ENCODE measurements at places on chromosomes 16 and 17. TPM values are rescaled to one million over a fixed set of nuclear protein-coding genes. Genes with fewer than 3 reads are reported as not detected.

Gene RNF43
- 0.41 TPM for total RNA-seq

Gene HEATR9
- total RNA-seq = not detected

GRCh38 chr16:12995721-12996372 lies 94.4 kb downstream of the SHISA9 start:
- DNase-seq = no peak

DNA sequence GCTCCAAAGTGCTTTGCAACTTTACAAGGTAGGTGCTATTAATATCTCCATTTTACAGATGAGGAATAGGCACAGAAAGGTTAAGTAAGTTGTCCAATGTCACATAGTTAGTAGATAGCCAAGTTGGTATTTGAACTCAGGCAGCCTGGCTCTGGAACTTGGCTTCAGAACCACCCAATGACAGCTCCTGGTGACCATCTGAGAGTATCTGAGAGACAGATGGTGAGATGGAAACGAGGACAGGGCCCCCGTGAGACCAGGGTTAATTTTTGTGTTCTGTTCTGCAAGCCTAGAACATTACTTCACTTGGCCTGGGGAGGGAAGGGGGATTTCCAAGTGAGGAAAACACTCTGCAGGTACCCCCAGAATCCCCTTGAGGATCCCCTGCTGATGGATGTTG lies 9.8 kb upstream of the TMEM132E start:
- DNase-seq = no peak

GRCh38 chr16:89562939-89563338 lies 2.5 kb downstream of the RPL13 start:
- no peak for DNase-seq

DNA sequence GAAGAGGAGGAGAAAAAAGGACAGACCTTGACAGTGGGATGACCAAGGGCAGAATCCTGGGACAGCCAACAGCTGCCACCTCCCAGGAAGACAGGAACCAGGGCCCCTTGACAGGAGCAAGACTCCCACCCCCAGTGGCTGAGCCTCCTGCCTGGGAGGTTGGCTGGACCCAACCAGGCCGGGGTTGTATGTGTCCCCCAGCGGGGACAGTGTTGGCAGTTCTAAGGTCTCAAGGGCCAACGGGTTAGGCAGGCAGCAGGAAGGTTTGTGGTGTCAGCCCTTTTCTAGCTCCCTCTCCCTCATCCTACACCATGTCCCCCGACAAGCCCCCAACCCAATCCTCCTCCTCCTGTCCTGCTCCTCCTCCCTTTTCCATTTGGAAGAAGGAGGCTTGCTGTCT lies 126.2 kb downstream of the MRM1 start:
- DNase-seq = no peak

Gene GPR139
- 2.4 TPM for total RNA-seq

Gene IKZF3
- 0.41 TPM for total RNA-seq

DNA sequence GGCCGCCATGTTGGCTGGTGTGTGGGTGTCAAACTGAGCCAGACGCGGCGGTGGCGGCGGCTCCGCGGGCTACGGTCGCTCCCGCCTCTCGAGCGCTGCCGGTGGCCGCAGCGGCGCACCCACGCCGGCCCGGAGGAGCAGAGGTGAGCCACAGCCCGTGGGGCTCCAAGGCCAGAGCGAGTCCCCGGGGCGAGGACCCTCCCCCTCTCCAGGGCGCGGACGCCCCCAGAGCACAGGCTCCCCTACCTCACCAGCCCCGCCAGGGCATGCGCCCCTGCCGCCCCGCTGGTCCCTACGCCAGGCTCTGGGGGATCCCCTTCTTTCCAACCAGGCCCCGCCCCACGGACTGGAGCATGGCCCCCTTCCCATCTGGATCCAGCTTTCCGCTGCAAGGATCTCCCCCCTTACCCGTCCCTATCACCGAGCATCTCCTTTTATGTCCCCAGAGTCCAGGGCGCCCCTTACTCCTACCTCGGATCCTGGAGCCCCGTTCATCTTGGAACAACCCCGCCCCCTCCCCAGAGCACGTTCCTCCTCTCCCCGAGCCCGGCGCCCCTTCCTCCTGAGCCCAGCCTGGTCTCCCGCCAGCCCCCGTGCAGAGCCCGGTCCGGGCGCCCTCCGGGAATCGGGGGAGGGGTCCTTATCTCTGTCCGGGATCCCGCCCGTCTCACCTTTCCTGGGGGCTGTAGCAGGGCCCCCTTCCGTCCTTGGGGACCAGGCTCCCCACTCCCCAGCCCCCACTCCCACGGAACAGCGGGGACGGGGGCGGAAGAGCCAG lies 412 bp downstream of the EPN2 start:
- DNase-seq = no peak

DNA sequence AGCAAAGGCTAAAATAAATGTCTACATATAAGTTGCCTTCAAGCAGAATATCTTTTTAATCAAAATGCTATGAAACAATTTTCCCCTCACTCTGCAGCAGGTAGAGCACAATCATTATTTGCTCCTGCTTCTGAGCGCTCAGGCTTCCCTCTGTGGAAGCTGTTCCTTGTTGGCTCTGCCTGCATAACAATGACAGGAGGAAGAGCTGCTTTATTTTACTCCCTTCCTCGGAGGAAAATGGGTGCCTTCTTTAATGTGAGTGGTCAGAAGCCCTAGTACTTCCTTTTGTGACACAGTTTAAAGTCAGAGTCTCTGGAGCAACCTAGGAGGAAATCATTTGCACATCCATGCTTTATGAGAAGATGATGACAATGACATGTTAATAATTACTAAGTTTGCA lies 492.1 kb downstream of the CDH8 start:
- DNase-seq = no peak

Gene MT3
- 7.3 TPM for total RNA-seq

DNA sequence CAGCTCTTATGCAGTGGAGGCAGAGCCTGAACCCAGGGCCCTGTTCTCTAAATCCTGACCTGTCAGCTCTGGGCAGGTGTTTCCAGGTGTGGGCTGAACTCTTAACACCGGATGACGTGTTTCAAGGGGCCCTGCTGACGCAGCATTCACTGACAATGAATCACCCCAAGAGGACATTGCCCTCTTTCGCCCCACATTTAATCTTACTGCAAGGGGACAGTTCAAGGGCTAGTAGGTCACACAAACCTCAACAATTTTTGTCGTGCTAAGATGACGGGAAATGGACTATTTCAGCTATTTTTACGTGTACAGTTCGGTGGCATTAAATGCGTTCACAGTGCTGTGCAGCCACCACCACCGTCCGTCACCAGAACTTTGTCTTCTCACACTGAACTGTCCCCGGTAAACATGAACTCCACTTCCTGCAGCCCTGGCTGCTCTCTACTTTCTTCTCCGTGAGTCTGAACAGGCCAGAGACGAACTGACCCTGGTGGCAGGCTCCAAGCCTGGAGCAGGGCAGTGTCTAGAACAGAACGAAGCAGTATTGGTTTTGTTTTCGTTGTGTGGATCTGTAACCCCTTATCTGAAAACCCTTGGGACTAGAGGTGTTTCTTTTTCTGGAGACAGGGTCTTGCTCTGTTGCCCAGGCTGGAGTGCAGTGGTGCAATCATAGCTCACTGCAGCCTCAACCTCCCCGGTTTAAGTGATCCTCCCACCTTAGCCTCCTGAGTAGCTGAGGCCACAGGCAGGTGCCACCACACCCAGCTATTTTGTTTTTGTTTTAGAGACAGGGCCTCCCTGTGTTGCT lies 88.4 kb upstream of the CIBAR2 start:
- DNase-seq = no peak

- no peak for DNase-seq
These were observed 1672.0 kb downstream of the TP53TG3F start for GRCh38 chr16:35131429-35131828.

Gene MARVELD3
- total RNA-seq = not detected

Gene C17orf50
- total RNA-seq = 0.41 TPM

Gene CCL17
- total RNA-seq = not detected

DNA sequence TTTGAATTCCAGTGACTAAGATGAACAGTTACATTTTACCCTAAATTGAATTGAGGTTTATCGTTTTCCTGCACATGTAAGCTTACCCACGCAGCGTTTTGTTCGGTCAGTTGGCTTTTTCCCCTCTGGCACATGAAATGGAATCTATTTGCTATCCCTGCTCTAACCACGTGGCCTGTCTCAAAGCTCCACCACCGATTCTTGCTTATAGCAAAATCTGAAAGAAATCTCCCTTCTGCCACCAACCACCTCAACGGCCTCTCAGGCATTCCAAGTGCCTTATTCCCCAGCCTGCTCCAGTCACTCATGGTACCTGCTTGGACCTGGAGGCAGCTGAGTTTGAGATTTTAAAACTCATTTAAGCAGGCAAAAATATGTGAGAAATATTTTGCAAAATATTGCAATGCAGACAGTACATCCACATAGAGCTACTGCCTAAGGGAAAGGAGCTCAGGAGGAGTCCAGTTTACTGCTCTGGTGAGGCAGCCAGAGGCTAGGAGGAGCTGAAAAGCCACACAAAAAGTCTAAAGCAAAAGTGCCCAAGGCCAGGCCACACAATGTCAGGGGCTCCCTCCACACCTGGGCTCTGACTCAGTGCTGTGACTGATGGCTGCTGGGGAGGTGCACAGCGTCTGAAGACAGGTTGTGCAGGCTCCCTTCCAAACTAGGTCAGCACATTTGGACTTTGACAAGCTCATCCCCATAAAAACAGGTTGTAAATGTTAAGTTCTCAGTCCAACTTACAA lies 26.4 kb downstream of the ARHGAP17 start:
- DNase-seq = no peak

Gene TP53TG3B
- total RNA-seq = not detected

GRCh38 chr16:83808573-83809014 lies 816 bp downstream of the HSBP1 start:
- DNase-seq = no peak

Gene CLEC18B
- total RNA-seq = 0.82 TPM

Gene PIGW
- total RNA-seq = 3.3 TPM

DNA sequence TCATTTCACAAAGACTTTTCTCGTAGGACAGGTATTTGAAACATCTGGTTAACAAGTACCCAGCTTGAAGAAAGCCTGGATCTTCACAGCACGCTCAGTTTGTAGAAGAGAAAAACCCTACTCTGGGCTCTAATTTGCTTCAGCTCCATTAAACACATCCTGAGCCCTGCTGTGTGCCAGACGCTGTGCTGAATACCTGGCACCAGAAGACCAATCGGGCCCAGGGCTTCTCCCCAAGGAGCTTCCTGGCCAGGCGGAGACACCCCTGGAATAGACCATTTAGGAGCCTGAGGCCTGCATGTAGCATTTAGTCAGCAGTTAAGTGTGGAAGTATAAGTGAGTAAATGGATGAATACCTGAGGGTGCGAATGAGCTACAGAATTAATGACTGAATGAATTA lies 8.9 kb upstream of the ABAT start:
- DNase-seq = no peak

Gene MYH2
- not detected for total RNA-seq

Gene HAP1
- under 0.01 TPM for total RNA-seq

GRCh38 chr16:83602761-83603722 lies 204.7 kb upstream of the HSBP1 start:
- no peak for DNase-seq

Gene OR3A3
- not detected for total RNA-seq

GRCh38 chr17:372157-373152 lies 19.8 kb upstream of the RPH3AL start:
- no peak for DNase-seq

- no peak for DNase-seq
These were observed 793 bp upstream of the IRX3 start for GRCh38 chr16:54287131-54288029.

- no peak for DNase-seq
These were observed 58.1 kb downstream of the TOX3 start for GRCh38 chr16:52488837-52489289.

GRCh38 chr16:59170099-59170712 lies 436.1 kb upstream of the GOT2 start:
- DNase-seq = no peak

DNA sequence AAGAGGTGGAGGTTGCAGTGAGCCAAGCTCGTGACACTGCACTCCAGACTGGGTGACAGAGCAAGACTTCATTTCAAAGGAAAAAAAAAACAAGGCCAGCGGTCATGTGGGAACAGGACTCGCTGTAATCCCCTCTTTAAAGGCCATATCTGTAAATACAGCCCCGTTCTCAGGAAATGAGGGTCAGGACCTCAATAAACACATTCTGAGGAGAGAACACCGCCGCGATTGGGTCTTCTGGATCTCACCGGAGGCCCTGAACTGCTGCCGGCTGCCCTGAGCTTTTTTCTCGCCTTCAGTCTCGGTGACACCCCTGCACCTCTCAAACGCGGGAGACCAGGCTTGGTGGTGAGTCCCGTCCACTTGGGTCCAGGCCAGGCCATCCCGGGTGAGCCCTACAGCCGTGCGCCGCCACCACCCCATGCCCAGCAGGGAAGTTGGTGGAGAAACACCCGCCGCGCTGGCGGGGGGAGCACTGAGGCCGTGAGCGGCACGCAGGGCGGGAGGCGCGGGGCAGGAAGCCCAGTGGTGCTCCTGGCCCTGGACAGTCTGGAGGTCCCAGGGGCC lies 28.4 kb downstream of the SLC25A10 start:
- DNase-seq = no peak

- DNase-seq = no peak
These were observed 1339.3 kb upstream of the GOT2 start for GRCh38 chr16:60073376-60073775.

Gene GRB7
- total RNA-seq = not detected

- DNase-seq = no peak
These were observed 12.1 kb downstream of the UBE2O start for GRCh38 chr17:76440751-76441362.

Gene TBC1D3K
- total RNA-seq = not detected

GRCh38 chr17:71145486-71145885 lies 975.3 kb upstream of the SOX9 start:
- DNase-seq = no peak

- DNase-seq = no peak
These were observed 14.6 kb downstream of the SLC13A2 start for GRCh38 chr17:28487881-28488532.

Gene NXPH3
- 7.7 TPM for total RNA-seq

- no peak for DNase-seq
These were observed 20.5 kb downstream of the JPH3 start for GRCh38 chr16:87622756-87623319.

- no peak for DNase-seq
These were observed 45.3 kb upstream of the MSI2 start for GRCh38 chr17:57210972-57211411.

Gene KCNG4
- total RNA-seq = not detected

Gene GPRC5C
- total RNA-seq = 5.3 TPM

GRCh38 chr16:2033057-2033908 lies 6.6 kb downstream of the NHERF2 start:
- DNase-seq = peak; percentile 86

Gene MTSS2
- 25.7 TPM for total RNA-seq

- no peak for DNase-seq
These were observed 21.9 kb downstream of the KIF2B start for GRCh38 chr17:53844491-53845107.

Measured in frontal cortex (tissue), 4 donors.